IPS DF 6.9 (cell line): ENCODE measurements at places on chromosomes 13 and 19.

DNA sequence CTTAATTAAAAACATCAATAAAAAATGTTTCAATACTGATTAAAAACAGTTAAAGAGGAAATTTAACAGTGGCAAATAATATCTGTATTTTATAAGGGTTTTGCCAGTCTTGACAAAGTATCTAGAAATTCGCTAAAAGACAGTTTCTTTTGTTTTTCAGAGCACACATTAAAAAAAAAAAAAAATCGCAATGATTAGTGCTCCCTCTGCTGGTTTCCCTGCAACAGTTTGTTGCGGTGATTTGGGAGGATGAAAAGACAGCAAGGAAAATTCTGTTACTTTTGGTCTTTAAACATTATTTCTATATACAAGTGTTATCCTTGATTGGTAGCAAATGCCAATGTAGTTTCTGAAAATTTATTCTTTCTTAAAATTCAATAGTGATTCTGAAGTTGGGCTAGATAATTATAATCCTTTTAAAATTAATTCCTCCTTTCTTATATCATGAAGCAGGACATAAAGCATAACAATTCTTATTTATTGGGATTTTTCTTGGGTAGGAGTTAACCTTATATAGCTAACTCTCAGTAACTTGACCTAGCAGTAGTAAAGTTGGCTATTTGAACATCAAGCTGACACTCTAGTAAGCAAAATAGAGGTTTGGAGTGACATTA, 23.1 kb upstream of the SPRY2 start:
- no peak for DNase-seq

- DNase-seq = peak; percentile 25
Observed at GRCh38 chr13:49112782-49113525, 107.2 kb upstream of the MLNR start.

- DNase-seq = no peak
Observed at GRCh38 chr13:44668688-44669087, 92.6 kb upstream of the TSC22D1 start.

- no peak for DNase-seq
Observed at GRCh38 chr13:29162638-29163235, 342.6 kb downstream of the MTUS2 start.

- no peak for DNase-seq
Observed at GRCh38 chr13:34570698-34571353, 371.2 kb upstream of the NBEA start.

GRCh38 chr19:7701654-7702457, at the start of gene FCER2:
Gene FCER2, minus strand, starts transcription at chr19:7702131. Its CDS starts 2,371 bp downstream, at chr19:7699760.
- DNase-seq = no peak

GRCh38 chr13:96431044-96431581, 341.2 kb downstream of the HS6ST3 start:
- DNase-seq = peak; percentile 9

- DNase-seq = no peak
Observed at GRCh38 chr19:55766466-55766865, 2.5 kb upstream of the RFPL4AL1 start.

DNA sequence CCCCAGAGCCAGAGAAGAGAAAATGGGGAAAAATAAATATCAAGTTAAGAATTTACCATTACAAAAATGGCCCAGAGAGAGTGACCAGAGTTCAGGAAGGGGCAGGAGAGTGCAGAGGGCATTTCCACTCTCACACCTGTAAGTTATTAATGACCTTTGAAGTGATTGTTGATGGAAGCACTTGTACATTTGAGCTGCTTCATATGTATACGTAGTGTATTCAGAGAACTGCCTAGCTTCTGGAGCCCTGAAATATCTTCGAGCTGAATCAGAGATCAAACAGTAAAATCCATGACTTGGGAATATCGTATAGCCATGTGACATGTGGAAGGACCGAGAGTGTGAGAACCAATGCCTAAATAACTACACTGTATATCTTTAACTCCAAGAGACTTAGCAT, 49.2 kb upstream of the PCCA start:
- no peak for DNase-seq

DNA sequence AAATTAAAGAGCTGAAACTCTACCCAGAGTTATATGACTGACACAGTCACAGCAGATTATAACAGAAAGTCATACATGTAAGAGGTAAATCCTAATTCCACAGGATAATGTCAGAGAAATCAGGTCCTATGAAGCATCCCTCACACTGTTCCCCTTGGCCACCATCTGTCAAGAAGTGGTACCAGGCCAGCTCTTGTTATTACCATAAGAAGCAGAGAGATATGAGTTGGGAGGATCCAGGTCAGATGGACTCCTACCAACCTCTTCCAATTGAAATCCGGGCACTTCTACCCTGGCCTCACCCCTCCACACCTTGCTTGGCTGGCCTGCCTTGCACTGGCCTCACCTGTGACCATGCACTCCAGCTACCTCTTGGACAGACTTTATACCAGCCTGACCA, 353.2 kb downstream of the DNAJC15 start:
- DNase-seq = no peak

- DNase-seq = no peak
Observed at GRCh38 chr13:46662690-46663089, 109.7 kb downstream of the LRCH1 start.

DNA sequence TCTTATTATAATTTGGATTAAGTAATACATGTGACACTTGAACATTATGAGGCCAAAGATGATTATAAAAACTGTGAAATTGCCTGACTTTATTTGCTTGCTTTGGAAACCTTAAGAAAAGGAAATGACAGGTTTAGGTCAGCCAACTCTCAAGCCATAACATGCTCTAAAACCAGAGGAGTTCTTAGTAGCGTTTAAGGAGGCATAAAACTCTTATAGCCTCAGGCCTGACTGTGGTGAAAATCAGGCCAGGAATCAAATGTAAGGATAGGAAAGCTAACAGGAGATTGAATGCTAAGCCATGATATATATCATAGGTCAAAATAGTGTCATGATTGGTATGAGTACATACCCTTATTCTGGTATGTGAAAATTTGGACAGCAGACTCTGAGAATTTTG, 1142.4 kb upstream of the MIR17HG start:
- no peak for DNase-seq

- DNase-seq = no peak
Observed at GRCh38 chr13:111895896-111896821, 170.8 kb upstream of the SOX1 start.

- DNase-seq = no peak
Observed at GRCh38 chr13:85497652-85498051, 301.6 kb downstream of the SLITRK6 start.

- no peak for DNase-seq
Observed at GRCh38 chr19:27671876-27672275, 1541.1 kb downstream of the UQCRFS1 start.

DNA sequence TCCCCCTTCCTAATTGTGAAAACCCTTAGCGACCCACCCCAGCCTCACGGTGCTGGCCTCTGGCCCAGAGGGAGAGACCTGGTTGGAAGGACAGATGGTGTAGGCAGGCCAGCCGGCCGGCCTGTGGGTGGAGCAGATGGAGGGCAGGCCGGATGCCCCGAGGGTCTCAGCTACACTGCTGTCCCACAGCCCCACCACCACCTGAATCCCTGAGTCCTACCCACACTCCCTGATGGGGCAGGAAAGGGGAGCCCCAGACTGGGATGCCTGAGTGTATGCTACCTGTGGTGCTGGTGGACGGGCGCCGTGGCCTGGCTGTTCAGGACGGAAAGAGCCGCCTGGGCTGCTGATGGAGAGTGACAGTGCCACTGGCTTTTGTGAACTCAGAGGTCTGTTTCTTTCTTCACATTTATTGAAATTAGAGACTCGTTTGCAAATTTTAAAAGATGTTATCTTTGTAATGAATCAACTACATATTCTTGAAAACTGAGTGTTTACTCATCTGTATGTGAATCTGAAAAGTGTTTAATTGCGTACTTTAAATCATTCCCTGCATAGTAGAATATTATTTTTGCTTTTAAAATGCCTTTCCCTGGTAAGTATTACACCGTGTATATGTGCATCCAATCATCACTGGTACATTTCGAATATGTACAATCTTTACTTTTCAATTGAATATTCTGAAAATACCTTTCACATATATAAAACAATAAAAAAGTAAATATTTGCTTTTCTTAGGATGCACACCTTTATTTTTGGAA, 35.7 kb downstream of the TFDP1 start:
- DNase-seq = no peak

DNA sequence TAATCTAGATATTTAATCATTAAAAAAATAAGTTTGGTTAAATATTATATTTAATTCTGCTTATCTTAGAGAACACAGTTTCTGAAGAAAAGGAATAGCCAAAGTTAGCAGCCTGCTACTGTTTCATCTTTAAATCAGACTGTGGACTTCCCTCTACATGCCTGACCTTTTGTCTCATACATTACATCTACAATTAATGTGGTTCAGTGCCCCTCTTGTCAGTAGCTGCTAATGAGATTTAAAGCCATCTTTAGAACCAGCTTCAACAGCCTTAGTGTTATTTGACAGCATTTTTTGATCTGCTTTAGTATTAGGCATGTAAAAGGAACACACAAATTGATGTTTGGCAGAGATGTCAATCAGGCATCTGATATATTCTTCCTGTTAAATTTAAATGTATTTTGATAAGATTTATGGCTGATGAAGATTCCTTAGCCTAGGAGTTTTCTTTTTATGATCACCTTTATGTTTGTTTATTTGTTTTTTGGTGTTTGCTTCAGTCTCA, 1925.8 kb upstream of the PRR20A start:
- DNase-seq = no peak

DNA sequence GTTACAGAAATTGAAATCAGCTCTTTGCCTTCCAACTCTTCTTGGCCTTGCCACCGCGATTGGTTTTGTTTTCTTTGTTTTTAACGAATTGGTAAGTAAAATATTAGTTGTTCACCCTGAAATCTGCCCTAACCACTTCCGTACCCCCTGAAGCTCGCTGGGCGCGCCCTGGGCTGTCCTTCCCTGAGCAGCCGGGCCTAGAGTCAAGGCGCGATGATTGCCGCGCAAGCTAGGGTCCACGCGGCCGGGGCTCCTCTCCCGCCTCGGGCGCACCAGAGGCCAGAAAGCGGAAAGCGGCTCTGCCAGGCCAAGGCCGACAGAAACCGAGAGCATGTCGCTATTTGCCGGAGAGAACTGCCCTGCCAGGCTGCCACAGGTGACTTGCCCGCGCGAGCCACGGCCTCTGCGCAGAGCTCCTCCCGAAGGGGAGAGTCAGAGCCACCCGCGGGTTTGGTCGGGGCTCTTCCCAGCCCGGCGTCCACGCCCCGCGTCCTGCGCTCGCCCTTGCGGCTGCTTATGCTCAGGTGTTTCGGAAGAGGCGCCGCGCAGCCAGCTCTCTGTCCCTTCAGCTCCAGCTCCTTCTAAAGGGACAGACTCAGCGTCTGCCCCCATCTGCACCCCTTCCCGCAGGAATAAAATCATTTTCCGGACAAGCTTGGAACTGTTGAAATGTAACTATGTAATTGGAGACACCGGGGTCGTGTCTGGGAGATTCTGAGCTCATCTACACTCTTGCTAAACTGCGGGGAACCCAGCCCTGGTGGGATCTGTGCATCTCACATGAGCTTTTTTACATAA, 6.6 kb upstream of the CDX2 start:
- DNase-seq = no peak
